ENCODE measurements at places on chromosomes 1 and 21.

DNA sequence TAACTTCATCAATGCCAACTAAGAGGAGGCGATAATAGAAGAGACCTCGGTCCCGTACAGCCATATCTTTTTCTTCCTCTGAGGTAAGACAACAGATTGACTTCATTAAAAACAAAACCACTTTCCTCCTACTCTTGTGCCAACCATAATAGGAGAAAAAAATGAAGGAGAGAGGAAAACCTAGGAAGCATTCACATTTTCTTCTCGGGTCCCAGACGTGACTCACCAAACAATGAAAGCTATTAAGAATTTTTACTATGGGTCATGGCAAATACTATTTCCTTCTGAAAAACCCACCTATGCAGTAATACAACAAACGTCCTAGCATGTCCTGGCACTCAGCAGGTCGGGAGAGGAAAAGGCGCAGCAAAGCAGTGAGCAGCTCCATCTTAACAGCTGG, 8.6 kb upstream of the BCL2L15 start:
- DNase-seq = no peak

- DNase-seq = no peak
Measured at GRCh38 chr1:2480986-2481364, 4.9 kb downstream of the PLCH2 start.

- DNase-seq = no peak
Measured at GRCh38 chr1:14806772-14807171, 208.3 kb downstream of the KAZN start.

DNA sequence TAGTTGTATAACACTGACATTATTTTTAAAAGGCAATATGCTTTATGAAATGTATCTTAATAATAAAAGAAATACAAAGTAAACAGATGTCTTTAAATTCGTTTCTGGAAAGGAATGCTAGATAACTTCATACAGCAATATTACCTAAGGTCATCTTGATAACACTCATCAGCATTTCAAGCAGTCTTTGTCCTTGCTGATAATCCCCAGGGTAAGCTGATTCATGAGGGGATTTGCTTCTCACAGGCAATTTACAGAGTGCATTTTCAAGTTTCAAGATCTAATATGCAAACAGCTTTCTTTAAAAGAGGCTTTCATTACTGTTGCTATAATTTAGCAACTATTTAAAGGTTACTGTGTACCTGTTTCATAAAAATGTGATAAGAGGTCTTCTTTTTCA, 75.2 kb upstream of the NEK2 start:
- no peak for DNase-seq

DNA sequence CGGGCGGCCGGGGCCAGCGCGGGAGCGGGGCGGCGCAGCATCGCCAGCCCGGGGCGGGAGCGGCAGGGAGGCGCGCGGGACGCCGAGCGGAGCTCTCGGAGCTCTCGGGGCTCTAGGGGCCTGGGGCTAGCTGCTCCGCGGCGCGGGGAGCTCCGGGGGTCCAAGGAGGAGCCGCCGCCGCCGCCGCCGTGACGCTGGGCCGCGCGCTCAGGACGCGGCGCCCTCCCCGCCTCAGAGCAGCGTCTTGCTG, 147 bp downstream of the CLSTN1 start:
- DNase-seq = no peak

- no peak for DNase-seq
Measured at GRCh38 chr1:213884942-213885341, 102.8 kb upstream of the PROX1 start.

DNA sequence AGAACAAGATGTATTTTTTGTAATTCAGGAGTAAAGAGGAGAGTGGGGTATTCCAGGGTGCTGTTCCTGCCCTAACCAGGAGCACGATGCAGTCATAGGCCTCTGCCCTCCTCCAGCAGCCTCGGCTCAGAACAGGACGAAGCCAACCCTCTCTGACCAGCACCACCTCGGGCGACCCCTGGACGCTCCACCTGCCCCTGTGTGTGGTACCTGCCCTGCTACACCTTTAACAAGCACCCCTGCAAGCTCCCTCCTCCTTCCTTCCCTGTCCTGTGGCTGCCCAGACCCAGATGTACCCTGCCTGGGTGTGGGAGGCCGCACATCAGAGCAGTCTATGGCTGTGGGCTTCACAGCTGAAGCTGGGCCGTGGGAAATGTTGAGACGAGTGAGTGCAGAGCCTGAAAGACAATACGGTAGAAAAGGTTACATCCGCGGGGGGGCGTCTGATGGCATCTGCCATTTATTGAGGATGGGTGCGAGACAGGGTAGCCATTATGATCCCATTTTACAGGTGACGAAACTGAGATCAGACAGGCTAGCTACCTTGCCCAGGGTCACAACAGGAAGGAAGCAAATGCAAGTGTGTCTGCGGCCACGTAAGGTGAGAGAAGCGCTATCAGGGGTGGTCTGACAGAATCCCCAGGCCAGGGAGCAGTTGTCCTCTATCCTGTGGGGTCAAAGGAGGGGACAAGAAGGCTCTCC, 4.6 kb downstream of the ERG start:
- DNase-seq = no peak

- DNase-seq = no peak
Measured at GRCh38 chr1:32309960-32310359, 18.1 kb downstream of the HDAC1 start.

- no peak for DNase-seq
Measured at GRCh38 chr1:97145321-97145956, 423.9 kb downstream of the PTBP2 start.

DNA sequence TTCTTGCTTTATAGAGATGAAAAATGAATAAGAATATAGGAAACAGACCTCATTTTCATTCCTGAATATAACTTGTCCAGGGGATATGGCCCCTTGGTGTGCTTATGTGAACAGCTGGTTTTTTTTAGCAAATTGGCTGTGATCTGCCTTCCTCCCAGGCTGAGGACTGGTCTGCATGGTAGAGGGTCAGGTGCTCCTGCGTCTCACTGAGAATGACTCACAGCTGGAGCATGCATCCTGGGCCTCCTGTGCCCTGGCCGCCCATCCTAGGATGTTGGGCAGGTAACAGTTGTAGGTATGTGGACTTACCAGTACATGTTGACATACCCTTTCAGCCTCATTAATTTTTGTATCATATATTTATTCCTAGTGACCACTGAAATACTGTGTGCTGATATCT, 29.8 kb downstream of the AGT start:
- DNase-seq = no peak

DNA sequence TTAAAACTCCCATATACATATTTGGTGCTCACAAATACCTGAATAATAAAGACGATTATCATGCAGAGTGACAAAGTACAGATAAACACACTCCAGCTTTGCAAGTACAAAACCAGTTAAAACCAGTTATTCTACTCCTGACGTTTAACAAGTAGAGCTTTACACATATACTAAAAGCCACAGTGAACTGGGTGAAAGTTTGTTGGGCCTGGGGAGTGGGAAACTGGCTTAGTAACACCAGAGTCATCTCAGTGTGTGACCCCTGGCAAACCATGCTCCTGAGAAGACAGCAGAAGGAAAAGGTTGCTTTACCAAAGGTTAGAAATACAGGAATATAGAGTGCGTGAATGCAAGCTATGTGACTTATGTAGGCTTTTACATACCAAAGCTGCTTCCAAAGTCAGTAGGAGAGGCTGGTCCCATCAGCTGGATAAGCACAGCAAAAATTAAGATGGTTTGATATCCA, 148.1 kb downstream of the NRIP1 start:
- no peak for DNase-seq

DNA sequence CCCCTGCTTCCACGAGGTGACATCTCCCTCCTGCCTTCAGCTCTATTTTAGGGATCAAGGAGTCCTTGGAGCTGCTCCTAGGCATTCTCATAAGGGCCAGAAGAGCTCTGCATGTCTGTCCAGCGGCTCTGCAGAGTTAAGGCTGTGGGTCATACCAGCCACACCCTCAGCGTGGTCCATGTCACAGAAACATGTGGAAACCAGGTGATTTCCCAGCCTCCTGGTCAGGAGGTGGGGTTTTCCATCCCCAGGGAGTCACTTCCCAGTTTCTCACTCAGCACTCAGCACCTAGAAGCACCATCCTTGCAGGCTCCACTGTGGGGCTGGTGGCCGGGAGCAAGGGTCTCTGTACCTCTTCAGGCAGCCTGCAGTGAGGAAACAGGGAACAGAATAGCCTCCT, 1.4 kb upstream of the TNFRSF1B start:
- DNase-seq = no peak

DNA sequence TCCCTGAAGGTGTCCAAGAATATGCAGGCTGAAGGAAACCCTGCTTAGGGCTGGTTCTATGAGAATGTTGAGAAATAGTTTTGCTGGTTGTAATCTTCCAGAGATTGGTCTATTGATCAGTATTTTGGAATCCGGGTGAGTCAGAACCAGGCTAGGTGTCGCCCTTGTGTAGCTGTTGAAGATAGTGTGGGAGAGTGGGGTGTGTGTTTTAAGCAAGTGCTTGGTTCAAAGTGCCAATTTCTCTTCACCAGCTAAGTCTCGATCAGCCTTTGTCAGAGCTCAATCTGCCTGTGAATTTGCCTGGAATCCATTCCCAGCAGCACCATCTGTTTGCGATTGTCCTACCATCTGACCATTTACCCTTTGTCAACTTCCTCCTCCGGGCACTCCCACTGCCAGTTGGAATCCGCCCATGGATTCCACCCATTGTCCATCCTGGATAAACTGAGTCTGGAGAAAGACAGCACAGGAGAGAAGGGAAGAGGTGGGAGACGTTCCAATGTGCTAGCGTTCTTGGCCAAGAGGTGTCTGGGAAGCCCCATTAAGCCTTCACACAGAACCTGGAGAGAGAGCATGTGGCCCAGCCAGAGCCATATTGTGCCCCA, 59.4 kb upstream of the CYP2J2 start:
- DNase-seq = no peak

DNA sequence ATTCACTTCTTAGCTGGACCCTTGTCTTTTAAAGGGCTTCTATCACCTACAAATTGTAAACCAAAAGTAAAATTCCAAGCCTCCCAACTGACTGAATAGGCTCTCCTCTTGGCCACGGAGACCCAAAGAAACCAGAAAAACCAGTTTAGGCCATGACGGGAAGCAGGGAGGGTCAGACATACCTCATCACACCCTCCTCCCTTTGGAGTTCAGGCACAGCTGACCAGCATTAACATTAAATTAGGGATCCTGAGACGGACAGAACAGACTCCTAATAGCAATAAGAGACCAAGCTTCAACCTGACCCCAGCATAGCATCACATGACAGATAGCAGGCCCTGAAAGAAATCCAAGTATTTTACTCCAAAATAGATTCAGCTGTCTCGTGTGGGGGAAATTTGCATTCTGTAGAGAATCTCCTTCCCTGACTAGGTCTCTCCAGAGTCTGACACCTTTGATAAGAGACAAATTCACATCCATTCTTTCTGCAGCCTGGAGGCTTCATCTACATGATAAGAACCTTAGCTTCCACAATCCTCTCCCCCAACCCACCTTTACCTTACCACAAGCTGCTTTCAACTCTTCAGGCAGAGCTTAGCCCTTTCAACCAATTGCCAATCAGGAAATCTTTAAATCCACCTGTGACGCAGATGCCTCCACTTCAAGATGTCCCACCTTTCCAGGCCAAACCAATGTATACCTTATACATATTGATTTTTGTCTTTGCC, 177.1 kb upstream of the RAB4A start:
- no peak for DNase-seq

DNA sequence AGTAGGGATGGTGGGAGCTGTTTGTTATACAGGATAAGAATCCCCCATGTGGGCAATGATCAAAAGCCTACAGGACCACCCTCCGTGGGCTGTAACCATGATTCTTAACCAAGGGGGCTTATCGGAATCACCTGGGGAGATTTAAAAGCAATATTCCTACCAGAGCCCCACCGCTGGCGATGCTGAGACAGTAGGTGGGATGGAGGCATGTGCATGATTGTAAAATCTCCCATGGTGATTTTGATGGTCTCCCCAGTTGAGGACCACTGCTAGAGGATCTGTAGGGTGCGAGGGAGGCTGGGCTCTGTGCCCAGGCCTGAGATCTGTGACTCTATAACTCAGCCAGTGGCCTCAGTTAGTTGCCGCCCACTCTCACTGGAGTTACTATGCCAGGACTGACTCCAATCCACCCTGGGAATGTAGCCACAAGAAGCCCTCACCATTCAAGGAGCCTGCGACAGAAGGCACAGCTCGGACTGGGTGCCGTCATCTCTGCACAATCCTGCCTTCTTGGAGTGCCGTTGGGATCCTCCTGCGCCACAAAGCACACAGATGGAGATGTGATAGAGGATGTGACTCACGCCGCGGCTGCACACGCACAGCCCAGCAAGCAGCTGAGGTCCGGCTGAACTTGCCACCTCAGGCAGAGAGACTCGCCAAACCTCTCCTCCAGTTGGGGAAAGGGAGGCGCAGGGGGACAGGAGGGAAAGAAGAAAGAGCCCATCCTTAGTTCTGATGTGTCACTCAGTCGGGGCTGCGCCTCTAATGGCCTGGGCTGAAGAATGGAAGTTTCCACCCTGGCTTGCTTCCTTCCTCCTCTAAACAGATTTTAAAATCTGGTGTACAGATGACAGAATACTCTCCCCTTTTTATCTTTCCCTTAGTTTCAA, 26.5 kb downstream of the AKNAD1 start:
- no peak for DNase-seq

DNA sequence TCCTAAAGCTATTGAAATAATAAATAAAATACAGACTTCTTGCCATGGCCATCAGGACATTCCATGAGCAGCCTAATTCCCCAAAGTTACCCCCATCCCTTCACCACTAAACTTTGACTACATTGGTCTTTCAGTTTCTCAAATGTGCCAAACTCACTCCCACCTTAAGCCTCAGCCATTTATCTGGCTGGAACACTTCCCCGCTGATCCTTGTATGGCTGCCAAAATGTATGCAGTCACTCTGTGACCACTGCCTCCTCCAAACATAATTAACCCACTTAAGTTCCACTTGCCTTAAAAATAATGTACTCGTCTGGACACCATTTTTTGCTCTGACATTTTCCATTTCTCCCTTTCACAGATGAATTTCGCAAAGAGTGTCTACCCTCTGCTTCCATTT, 407.4 kb downstream of the NTNG1 start:
- no peak for DNase-seq

GRCh38 chr1:178407655-178408054, 89.1 kb downstream of the CLEC20A start:
- no peak for DNase-seq

GRCh38 chr1:71698186-71698585, 584.2 kb downstream of the NEGR1 start:
- no peak for DNase-seq

DNA sequence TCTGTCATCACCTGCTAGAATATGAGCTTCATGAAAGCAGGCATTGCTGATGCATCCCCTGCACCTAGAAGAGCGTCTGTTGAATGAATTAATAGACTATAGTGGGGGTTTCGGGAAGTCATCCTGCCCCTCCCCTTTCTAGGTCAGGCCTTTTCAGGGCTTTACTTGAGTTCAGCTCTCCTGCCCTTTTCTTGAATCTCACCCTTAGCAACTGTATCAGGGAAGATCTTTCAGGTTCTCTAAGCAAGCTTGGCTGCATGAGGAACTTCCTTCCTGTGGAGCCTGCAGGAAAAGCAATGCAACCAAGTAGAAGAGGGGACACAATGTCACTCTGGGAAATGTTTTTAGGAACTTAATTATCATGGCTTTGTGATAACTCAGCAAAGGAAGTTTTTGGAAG, 27.2 kb upstream of the KIAA0040 start:
- no peak for DNase-seq

GRCh38 chr1:226943156-226943555, 3.1 kb downstream of the COQ8A start:
- no peak for DNase-seq

Data from CD4-positive, alpha-beta T cell treated with Interleukin-17A for 1 hour (primary cell).